Epithelial cell of umbilical artery (primary cell): ENCODE measurements at places on chromosomes 5 and 9. TPM values are rescaled to one million over a fixed set of nuclear protein-coding genes. Genes with fewer than 3 reads are reported as not detected.

The IFNK gene
- not detected in 2 replicates for total RNA-seq

The RACK1 gene
- total RNA-seq = 2,767 and 4,648 TPM in 2 replicates

The PRELID2 gene
- 25.0 and 39.8 TPM in 2 replicates for total RNA-seq

The ABO gene
- not detected in 2 replicates for total RNA-seq

The KIF12 gene
- under 0.01 and 0.30 TPM in 2 replicates for total RNA-seq

The PTGS1 gene
- under 0.01 and 0.91 TPM in 2 replicates for total RNA-seq

The SLC23A1 gene
- total RNA-seq = not detected in 2 replicates

The OR13C4 gene
- total RNA-seq = not detected in 2 replicates

The NR6A1 gene
- total RNA-seq = under 0.01 and 0.46 TPM in 2 replicates
